ENCODE measurements at places on chromosomes 11 and 22.

- DNase-seq = no peak
These were observed 45.6 kb downstream of the EIF3F start for GRCh38 chr11:8032576-8033304.

DNA sequence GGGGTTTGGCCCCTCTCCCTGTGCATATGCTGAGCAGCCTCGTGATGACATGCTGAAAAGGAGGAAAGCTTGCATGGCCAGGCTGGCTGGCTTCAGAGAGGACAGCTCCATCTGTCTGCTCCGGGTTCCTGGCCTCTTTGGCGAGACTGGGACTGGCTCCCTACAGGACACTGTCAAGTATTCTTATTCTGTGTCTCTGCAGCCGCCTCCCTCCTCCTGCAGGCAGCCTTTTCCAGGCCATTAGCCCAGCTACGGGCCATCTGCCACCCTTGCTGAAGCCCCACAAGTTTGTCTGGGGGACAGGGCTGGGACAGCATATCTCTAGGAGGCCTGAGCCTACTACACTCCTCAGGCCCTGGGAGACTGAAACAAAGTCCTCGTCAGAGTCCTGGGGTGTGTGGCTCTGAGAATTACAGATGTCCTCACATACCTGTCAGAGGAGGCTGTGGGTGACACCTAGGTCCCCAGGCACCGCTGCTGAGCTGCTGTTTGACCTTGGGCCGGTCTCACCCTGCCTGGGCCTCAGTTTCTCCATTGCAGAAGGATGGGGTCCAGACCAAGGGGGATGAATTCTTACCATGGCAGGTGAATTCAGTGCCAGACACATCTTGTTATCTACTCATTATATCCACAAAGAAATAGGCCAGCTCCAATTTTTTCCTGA, 11.0 kb downstream of the MRGPRG start:
- DNase-seq = no peak

GRCh38 chr11:117831661-117832415, 7.3 kb upstream of the FXYD2 start:
- no peak for DNase-seq

GRCh38 chr11:134889832-134890231, 477.8 kb upstream of the B3GAT1 start:
- DNase-seq = no peak

DNA sequence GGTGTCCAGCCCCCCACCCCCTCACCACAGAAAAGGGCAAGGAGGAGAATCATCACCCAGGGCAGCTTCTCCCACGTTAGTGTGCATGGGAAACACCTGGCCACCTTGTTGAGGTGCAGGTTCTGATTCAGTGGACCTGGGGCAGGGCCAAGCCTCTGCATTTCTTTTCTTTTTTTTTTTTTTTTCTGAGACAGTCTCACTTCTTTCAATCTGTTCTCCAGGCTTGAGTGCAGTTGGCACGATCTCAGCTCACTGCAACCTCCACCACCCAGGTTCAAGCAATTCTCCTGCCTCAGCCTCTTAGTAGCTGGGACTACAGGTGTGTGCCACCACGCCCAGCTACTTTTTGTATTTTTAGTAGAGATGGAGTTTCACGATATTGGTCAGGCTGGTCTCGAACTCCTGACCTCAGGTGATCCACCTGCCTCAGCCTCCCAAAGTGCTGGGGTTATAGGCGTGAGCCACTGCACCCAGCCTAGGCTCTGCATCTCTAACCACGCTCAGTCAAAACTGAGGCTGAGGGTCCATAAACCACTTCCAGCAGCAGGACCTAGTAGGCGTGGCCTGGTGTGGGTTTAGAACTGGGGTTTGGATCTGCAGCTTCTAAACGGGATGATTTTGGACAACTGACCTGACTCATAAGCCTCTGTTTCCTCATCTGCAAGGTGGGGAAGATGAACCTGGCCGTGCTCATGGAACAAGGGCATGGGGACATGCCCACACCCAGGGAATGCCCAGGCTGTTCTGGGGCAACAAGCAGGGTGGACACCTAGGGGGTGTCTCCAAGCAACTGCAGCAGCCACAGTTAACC, 734 bp downstream of the ZP1 start:
- DNase-seq = no peak

GRCh38 chr11:87444993-87445392, 407.3 kb downstream of the TMEM135 start:
- DNase-seq = no peak

- DNase-seq = no peak
These were observed 24.1 kb upstream of the ADORA2A start for GRCh38 chr22:24403346-24403745.

DNA sequence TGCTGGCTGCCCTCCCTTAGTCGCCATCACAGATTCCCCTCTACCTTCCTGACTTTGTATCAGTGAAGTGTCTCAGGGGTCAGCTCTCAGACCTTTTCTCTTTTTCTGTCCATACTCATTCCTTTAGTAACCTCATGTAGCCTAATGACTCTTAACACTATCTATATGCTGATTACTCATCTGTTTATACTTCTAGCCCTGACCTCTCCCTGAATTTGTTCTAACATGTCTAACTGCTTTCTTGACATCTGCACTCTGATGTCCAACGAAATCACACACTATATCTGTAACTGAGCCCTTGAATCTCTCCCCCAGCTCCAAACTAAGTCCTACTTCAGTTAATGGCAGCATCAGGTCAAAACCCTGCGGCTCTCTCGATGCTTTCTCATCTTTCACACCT, 135.8 kb upstream of the TIMP3 start:
- DNase-seq = no peak

- DNase-seq = no peak
These were observed 30.5 kb downstream of the MUC2 start for GRCh38 chr11:1105183-1105565.

All from stimulated activated CD4-positive, alpha-beta T cell treated with anti-CD3 and anti-CD28 coated beads, Interleukin-1b, Interleukin-23, amount 100 ng/mL, for 1 hour (primary cell).